ENCODE measurements at places on chromosomes 11 and 22.

- DNase-seq: no peak
Observed at GRCh38 chr11:133900176-133901105, 55.1 kb upstream of the SPATA19 start.

DNA sequence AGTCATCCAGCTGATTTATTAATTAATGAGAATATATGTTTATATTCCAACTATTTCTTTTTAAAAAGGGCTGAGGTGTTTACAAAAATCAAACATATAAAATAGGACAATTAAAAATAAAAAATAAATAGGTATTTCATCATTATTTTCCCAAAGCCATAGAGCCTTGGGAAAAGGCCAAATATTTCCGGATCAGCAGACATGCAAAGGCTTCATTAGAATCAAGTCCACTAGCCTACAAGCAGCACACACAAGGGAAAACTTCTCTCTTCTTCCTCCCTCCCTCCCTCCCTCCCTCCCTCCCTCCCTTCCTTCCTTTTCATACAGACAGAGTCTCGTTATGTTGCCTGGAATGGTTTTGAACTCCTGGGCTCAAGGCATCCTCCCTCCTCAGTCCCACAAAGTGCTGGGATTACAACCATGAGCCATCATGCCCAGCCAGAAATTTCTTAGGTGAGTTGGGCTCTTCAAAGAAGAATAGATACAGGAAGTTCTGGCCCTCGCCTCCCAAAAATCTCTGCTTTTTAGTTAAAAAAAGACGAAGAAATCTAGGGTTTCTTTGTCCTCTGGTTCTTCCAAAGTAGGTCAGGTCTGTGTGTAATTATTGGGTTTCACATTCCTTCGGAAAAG lies 121.2 kb downstream of the SIK3 start:
- DNase-seq: no peak

GRCh38 chr11:10941414-10941813 lies 83.6 kb upstream of the ZBED5 start:
- no peak for DNase-seq

GRCh38 chr22:32328306-32329201 lies 29.1 kb upstream of the RFPL3 start:
- DNase-seq: no peak

GRCh38 chr11:108635106-108635505 lies 29.8 kb upstream of the DDX10 start:
- DNase-seq: no peak

DNA sequence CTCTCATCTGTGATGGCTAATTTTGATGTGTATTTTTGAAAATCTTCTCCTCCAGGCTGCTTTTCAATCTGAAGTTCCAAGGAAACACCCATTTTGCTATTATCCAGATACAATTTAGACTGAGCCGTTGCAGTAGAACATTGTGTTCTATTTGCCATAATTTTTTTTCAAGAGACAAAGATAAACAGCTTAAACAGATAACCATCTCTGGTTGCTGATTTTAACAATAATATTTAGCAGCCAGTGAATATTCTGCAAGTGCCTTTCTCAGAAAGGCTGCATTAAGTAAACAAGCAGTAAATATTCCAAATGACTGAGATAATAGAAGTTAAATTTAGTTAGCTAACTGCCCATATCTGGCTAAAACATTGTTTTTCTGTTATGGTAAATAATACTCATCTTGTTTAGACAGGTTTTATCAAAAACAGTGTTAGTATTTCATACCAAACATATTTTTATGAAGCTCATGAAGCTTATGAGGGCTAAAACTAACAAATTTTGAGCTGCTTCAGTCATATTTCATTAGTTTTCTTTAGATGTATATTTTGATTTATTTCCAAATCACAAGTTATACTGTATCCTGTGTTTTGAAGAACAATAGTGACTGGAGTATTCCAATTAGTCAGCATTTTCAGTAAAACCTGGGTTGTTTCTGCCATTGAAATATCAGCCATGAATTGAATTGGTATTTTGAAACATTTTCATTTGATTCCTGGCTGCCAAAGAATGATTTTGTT lies 206.7 kb downstream of the SBF2 start:
- DNase-seq: no peak

Data from occipital lobe (tissue), 3 donors.